ENCODE measurements at places on chromosomes 3 and 15.

- DNase-seq = no peak
Observed at GRCh38 chr3:64190517-64191515, 34.5 kb downstream of the PRICKLE2 start.

DNA sequence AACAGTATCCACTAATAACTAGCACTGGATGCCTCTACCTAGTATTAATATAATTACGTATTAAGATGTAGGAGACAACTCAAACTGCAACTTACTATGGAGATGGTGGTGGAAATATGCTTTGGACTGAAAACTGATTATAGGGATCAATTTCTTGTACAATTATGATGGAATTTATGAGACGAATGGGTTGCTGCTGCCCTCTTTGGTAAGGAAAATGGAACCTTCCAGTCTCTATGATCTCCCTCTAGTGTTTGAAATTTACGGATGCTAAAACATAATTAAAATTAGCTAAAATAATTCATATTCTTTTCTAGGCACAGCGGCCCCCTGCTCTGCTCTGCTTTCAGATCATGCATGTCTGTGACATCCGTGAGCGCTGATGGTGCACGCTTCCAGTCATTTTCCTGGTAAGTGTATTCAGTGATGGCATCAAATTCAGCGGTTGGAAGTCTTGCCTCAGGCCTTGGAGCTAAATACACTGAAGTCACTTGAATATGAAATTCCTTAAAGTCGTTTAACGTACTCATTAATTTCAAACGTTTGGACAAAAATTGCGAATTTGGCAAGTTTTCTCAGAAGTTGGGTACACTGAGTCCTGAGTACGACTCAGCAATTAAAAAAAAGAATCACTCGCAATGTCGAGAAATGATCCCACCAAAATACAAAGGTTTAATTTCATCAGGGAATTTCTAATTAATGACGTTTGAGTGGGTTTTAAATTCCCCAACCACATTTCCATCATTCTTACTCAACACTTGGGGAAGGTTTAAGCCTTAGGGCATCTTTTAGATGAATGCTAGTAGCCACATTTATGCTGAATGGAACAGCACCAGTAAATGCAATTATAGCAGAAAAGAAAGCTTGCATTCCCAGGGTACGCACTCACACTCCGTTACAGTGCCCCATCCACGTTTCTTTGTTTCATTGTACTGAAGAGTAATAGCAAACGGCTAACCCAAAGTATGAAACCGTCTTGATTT, 132.6 kb downstream of the NR2F2 start:
- DNase-seq = no peak

DNA sequence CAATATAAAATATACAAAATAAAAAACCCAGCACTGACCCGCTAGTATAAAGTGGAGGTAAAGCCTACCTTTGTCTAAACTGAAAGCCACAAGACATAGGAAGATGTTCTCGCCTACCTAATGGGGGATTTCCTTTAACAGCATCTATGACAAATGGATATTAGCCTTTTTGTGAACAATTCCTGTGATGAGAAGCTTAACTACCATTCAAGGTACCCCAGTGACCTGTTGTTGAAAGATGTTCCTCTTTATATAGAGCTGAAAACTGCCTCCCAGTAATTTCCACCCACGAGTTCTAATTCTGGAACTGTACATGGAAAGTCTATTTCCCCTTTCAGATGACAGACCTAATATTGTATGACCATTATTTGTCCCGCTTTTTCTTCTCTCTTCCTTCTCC, 109.8 kb upstream of the RASGRP1 start:
- no peak for DNase-seq

DNA sequence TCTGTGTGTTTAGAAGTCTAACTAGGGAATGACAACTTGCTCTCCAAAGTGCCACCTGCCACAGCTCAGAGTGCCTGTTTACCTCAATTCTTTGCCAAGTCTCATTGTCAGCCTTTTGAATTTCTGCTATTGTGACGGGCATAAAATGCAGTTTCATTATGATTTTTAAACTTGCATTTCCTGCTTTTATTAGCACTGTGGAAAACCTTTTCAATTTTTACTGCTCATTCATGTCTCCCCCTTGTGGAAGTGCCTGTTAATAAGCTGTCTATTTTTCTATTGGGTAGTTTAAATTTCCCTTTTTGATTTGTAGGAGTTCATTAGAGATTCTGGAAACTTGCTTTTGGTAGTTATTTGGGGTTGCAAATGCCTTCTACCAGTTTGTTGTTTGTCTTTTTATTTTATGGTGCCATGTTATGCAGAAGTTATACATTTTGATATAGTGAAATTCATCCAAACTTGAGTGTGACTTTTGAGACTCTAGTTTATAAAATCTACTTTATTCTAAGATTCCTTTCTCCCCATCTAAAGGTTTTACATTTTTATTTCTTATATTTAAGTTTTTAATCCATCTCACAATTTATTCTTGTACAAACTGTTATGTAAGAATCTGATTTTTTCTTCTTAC, 53.9 kb upstream of the FRMD4B start:
- DNase-seq = peak; percentile 54

DNA sequence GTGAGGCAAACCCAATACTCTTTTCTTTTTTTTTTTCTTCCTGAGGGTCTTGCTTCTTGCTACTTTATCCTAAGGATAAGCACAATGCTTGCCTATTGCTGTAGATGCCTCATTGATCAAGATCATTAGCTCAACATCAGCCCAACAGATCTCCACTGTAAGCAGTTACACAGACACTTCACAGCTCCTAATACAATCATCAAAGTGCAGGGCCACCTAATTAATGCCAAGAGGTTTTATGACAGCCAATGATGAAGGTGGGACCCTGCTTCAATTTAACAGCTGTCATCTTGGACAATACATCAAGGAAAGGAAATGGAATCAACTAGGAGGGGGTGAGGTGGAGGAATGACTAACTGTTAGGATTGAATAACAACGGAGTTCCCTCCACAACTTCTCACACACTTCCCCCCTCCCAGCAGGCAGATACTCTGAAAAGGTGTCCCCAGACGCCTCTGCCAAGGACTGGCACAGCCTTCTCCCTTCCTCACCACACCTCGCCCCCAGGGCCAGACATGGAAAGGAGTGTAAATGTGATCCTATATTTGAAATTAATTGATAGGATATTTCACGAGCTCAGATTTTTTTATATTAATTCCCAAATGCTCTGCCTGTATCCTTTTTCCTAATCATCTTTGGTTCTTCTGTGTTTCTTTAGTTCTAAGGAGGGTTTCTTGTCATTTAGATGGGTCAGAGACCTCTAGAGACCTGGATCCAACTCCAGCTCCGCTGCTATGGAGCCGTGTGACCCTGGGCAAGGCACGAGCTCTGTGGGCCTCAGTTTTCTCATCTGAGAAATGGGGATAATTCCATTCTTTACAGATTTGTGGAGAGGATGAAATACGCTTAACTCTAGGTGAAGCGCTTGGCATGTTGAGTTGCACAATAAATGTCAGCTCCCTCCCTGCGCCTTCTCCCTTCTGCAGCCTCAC, 1.2 kb downstream of the DCLK3 start:
- no peak for DNase-seq

DNA sequence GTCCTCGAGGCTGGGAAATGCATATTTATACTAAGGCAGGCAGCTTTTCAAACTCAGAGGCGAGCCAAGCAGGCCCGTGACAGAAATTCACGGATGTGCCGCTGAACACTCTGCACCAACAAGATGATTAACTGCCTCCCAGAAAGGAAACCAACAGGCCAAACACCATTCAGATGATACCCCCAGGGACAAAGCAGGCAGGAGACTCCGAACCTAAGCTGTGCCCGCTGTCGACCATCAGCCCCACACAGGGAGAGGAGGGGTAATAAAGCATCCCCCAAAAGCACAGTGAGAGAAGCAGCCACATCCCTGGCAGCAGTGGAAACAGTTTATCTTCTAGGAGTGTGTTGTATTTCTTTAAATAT, 31.8 kb downstream of the ADAMTS17 start:
- DNase-seq = no peak

DNA sequence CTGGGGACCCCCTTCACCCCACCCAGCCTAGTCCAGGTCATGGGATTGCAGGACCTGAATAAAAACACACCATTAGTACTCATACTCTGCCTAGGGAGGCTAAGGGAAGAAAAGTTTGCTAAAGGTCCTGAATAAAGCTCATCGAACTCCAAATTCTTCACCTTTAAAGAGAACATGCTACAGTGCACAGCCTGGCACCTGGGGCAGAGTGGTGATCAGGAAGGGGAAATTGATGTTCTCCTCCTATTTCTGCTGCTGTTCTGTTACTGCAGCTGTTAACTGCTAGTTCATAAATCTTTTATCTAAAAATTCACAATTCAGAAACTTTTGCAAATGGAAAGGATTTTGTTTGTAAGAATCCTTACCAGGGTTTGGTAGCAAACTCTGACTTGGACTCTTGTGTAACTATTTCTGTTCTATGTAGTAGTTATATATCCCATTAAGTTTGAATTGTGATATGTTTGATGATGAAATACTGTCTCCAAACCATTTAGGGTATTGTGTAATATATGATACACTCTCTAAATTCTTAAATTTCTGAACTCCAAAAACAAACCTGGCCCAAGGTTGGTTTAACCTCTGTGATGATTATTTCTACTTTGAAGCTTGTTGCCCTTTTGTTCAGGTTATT, 27.9 kb downstream of the MCTP2 start:
- no peak for DNase-seq

DNA sequence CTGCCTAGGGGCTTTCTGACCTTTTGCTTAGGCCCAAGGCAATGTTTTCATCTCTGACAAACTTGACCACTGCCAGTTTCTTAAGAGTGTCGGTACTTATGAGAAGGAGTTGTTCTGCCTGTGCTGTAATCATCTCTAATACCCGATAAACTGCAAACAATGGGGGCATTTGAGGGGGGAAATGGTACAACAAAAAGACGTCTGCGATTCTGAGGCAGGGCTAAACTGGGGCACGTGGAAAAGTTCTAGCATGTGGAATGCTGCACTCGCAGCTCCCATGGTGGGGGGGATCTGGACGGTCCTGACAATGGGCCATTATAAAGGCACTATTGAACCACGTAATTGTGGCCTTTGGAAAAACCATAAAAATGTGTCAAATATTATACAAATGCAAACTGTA, 73.1 kb upstream of the SAMMSON start:
- DNase-seq = peak; percentile 74

- no peak for DNase-seq
Observed at GRCh38 chr3:84601303-84601702, 357.5 kb upstream of the CADM2 start.

- no peak for DNase-seq
Observed at GRCh38 chr3:175163686-175164085, 304.6 kb downstream of the NAALADL2 start.

GRCh38 chr15:78148392-78149067, 632 bp upstream of the IDH3A start:
- DNase-seq = no peak

- DNase-seq = no peak
Observed at GRCh38 chr3:141909408-141909807, 33.0 kb downstream of the ATP1B3 start.

DNA sequence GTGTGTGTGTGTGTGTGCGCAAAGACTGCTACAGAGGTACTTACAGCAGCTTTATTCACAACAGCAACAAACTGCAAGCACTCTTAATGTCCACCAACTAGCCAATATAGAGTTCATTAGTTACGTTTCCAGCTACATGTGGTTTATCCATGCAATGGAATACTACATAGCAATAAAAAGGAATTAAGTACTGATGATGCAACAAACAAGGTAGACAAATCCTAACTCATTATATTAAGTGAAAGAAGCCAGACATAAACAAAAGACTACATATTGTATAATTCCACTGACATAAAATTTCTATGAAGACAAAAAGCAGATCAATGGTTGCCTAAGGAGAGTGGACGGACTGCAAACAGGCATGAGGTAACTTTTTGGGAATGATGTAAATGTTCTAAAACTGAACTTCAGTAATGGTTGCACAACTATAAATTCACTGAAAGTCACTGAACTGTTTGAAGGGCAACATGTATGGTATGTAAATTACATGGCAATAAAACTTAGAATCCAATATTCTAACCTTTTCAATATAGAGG, 433.7 kb downstream of the SHQ1 start:
- DNase-seq = no peak

DNA sequence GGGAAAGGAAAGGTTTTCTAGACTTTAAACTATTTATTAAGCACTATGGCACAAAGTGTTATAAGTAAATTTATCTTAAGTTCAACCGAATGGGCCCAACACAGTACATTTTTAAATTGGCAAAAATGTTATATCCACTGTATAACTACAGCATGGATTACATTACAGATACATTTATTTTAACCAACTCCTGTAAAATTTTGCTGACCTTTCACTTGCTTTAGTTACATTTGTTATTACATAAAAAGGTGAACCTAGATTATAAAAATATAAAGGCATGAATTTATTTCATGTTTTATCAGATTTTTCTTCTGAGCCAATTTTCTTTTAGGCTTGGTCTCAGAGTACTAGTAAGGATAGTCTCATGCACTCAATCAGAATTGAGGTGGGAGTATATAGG, 221.9 kb upstream of the GBE1 start:
- DNase-seq = no peak

DNA sequence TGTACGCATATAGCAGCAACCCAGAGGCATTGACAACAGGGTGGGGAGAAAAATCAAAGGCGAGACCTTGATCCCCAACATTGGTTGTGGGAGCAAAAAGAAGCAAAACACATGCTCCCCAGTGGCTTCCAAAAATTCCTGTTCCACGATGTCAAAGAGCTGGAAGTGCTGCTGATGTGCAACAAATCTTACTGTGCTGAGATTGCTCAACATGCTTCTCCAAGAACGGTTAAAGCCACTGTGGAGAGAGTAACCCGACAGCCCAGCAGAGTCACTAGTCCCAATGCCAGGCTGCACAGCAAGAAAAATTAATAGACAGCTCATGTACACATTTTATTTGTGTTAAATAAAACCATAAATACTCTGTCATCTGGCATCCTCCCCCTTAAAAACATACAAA, 179.9 kb upstream of the PFN2 start:
- no peak for DNase-seq

- no peak for DNase-seq
Observed at GRCh38 chr15:58877999-58878825, 55.3 kb downstream of the SLTM start.

GRCh38 chr15:41870689-41871081, 23.2 kb downstream of the SPTBN5 start:
- DNase-seq = no peak

DNA sequence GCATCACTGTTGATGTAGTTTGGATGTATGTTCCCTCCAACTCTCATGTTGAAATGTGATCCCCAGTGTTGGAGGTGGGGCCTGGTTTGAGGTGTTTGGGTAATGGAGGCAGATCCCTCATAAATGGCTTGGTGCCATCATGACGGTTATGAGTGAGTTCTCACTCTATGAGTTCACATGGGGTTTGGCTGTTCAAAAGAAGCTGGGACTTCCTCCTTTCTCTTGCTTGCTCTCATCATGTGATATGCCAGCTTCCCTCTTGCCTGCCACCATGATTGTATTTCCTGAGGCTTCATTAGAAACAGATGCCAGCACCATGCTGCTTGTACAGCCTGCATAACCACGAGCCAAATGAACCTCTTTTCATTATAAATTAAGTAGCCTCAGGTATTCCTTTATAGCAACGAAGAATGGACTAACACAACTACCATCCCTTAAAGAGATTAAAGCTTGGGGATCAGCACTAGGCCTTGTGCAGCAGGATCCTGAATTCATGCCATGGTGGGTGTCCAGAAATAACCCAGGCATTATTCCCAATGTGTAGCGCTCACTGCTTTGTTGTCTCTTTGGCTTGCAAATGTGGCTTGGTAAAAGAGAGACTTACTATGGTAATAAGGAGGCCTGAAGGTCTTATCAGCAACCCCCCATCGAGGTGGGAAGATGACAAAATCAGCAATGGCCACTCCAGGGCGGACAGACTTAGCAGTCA, 41.9 kb downstream of the NDUFB4 start:
- DNase-seq = no peak

Data from Ammon's horn (tissue), 1 donor.